GM12878 (cell line): ENCODE measurements at places on chromosomes 4 and X. TPM values are rescaled to one million over a fixed set of nuclear protein-coding genes. Genes with fewer than 3 reads are reported as not detected.

GRCh38 chrX:136112286-136112685, 35.0 kb upstream of the FHL1 start:
- H3K27ac ChIP-seq, result no peak overlapping the region
- H3K4me1 ChIP-seq, result no peaks in the 10 kb centered on the region
- no peaks in the 10 kb centered on the region for H3K27me3 ChIP-seq
- H3K4me3 ChIP-seq, result no peak overlapping the region
- no peak for DNase-seq

The F8A2 gene
- not detected in 2 replicates for polyA plus RNA-seq

- peaks cover 6% of the 10 kb centered on the region for H3K4me1 ChIP-seq
- H3K27ac ChIP-seq, result peak overlapping the region; percentile 77
- H3K36me3 ChIP-seq, result peaks cover 5% of the 10 kb centered on the region
- DNase-seq, result no peak
- H3K27me3 ChIP-seq, result no peaks in the 10 kb centered on the region
These were observed 621 bp upstream of the SUV39H1 start for GRCh38 chrX:48695925-48696300.

The TXK gene
- polyA plus RNA-seq, result 0.89 and 0.91 TPM in 2 replicates

GRCh38 chr4:3715855-3716630, 50.1 kb upstream of the ADRA2C start:
- H3K27ac ChIP-seq, result no peak overlapping the region
- H3K4me3 ChIP-seq, result no peak overlapping the region
- no peaks in the 10 kb centered on the region for H3K36me3 ChIP-seq
- H3K27me3 ChIP-seq, result no peaks in the 10 kb centered on the region
- DNase-seq, result no peak
